Right renal cortex interstitium (tissue), 3 donors: ENCODE measurements at places on chromosomes 12 and 14. TPM values are rescaled to one million over a fixed set of nuclear protein-coding genes. Genes with fewer than 3 reads are reported as not detected.

The CLEC6A gene
- polyA plus RNA-seq: 0.15 TPM

The PSEN1 gene
- polyA plus RNA-seq: 76.1 TPM

GRCh38 chr12:45224311-45224710 is 8.4 kb downstream of the ANO6 start:
- DNase-seq: no peak

DNA sequence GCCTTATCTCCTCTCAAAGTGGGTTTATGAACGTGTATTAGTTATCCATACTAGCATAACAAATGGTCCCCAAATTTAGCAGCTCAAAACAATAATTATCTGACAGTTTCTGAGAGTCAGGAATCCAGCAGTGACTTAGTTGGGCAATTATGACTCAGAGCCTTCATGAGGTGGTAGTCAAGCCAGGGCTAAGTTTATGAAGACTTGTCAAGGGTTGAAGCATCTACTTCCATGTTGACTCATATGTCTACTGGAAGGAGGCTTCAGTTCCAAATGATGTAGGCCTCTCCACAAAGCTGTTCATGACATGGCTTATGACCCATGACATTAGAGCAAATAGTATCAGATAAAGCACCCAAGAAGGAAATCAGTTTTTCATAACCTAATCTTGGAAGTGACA is 73.2 kb downstream of the IPO8 start:
- no peak for DNase-seq

- DNase-seq: no peak
Measured at GRCh38 chr12:50533203-50533584, 28.4 kb downstream of the DIP2B start.

DNA sequence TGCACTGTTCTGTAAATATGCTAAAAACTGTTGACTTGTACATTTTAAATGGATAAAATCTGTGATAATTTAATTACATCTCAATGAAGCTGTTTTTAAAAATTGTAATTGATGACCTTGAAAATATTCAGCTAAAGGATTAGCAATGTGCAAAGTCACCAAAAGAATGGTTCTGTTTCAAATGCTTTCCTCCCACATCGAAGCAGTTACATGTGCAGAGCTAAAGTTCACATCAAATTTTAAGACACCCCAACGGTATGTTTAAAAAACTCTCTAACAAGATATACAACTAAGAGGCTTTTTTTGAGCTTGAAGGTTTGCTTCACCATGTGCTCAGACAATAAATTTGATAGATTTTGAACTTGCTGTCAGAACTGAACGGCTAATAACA is 114.6 kb upstream of the KRAS start:
- DNase-seq: no peak
